ENCODE measurements at places on chromosomes 5 and 9.

DNA sequence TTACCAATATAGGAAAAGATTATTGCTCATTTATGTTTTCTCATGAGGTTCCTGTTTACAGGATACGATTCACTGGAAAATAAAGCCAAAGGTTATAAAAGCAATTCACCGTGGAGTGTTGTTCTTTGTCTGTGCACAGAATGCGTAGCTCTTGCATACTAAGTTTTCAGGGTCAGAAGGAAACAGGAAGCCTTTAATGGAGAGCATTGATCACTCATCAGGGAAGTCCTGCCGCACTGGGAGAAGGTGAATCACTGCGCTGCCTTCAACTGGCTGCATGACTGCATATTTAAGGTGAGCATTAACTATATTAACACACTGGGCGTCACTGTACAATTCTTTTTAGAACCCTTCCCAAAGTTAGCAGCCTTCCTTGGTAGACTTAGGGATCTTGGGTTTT, 74.1 kb upstream of the SYK start:
- no peak for DNase-seq

- DNase-seq: no peak
These were observed 9.6 kb downstream of the SEC61B start for GRCh38 chr9:99231711-99232110.

GRCh38 chr5:172644711-172645110, 3.6 kb downstream of the NEURL1B start:
- DNase-seq: no peak

DNA sequence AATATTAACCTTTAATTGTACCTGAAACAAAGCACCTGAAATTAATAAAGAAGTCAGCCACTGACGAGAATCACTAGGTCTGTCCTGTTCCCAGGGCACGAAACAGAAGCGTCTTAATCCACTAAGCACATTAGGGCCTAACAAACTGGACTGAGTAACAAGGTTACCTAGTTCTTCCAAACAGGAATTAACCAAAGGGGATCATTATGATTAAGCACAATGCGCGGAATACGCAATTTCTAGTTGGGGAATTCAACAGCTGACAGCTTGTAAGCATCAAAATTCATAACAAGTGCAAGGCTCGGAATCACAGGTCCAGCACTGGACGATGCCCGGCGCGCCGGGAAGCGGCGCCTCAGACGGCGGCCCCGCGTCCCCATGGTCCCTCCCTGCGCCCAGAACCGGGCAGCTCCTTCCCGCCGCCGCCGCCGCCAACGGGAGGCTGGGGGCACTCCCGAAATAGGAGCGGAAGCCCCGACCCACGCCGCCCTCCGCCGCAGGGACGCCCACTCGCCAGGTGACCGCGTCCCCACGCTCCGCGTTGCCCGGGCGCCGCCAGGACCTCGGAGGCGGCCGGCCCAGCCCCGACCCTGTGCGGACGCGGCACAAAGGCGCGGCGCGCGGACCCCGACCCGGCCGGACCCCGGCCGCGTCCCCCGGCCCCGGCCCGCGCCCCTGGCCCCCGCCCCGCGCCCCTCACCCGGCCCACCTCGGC, 898 bp downstream of the CAMSAP1 start:
- DNase-seq: peak; percentile 17

DNA sequence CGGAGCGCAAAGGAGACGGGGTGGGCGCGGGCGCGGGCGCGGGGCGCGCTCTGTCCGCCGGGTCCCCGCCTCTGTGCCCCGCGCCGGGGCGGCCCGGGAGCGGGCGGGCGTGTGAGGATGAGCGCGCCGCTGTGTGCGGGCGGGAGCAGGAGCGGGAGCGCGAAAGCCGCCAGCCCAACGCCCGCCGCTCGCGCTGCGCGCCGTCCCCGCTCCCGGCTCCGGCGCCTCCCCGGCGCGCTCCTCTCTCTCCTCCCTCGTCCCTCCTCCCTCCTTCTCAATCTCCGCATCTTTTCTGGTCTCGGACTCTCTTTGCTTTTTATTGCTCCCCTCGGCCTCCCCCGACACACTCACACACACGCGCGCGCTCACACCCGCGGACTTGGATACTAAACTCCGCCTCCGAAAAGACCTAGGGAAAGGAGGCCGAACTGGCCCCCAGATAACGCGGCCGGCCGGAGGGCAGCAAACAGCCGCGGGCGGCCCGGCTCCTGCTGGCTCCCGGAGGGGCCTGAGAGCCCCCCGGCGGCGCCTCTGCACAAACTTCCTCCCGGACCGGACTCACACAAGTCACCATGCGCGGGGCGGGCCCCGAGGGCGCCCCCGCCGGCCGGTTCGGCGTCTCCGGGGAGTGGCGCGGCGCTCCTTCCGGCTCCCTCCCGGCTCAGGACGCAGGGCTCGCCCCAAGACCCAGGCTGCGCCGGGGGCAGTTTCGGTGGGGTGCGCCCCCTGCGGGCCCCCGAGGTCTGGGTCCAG, at the start of gene FIBCD1:
Gene FIBCD1, minus strand, starts transcription at position 596 of the 753 bp plus-strand sequence. CDS start 640 bp downstream, outside the sequence.
- peak; percentile 31 for DNase-seq

DNA sequence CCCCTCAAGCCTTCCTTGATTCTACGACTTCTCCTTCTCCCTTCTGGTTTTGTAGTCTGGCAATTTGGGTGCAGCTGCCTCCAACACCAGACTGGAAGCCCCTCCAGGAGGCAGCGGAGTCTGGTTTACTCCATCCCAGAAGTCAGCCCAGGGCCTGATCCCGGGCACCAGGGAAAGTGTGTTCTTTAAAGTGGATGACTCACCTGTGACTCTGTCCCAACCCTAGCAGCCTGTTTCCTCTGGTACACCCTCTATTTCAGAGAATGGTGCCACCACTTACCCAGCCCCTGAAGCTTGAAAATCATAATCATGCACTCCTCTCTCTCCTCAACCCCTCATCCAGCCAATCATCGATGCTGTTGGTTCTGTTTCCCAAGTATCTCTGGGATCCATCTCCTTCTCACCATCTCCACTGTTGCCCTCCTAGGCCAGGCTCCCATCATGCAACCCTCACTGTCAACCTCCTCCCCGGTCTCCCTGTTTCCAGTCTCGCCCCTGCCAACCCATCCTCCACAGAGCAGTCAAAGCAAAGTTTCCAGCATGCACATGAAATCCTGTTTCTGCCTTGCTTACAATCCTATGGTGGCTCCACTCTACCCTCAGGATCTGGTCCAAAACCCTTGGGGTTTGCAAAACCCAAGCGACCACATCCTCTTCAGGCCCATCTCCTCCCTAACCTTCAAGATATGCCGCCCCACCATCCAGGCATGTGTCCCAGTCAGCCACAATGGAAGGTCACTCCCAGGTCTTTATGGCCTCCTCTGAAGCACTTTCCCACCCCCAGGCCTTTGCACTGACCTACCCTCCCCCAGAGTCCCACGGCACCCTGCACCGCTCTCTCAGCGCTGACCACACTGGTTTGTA, 10.5 kb downstream of the LHX6 start:
- no peak for DNase-seq

DNA sequence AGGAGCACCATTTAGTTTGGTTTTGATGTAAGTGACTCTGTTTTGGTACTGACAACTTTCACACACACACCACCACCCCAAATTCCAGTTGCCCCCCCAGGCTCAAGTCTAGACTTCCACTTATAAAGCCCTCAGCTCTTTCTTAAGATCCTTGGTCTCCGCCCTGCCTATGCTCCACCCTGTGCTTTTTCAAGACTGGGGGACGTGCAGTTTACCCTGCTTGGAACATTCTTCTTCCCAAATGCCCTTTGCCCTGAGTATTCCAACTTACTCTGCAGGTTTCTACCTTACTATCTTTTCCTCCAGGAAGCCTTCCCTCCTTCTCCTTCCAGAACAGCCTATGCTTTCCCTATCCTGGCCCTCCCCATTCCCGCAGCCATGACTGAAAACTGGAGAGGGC, 1.5 kb upstream of the TRIM14 start:
- DNase-seq: no peak

GRCh38 chr9:95504053-95504963, 12.5 kb downstream of the PTCH1 start:
- no peak for DNase-seq

- DNase-seq: no peak
These were observed 21.9 kb upstream of the TNFSF15 start for GRCh38 chr9:114827641-114828302.

DNA sequence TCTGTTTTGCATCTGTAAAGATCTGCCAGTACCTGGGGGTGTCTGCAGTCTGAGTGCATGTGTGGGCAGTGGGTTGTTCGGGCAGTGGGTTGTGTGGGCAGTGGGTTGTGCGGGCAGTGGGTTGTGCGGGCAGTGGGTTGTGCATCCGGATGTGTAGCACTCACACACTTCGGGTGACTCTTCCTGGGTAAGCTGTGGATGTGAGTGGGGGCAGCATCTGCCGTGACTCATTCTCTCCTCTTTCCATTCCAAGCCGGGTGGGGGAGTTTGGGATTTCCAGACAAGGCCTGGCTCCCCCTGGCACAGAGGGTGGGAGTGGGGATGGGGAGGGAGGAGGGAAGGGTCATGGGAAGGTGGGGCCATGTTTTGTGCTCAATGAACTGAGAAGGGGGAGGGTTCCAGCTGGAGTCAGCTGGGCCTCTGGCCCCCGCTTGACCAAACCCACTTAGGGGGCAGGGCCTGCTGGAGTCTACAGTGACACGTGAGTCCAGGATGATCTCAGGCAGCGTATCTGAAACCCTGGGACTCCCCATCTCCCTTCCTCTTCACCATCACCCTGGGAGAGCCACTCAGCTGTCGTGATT, 8.3 kb downstream of the CRB2 start:
- no peak for DNase-seq

Data from NCI-H526 (cell line).